Kidney epithelial cell (primary cell): ENCODE measurements at places on chromosomes 5 and 9.

DNA sequence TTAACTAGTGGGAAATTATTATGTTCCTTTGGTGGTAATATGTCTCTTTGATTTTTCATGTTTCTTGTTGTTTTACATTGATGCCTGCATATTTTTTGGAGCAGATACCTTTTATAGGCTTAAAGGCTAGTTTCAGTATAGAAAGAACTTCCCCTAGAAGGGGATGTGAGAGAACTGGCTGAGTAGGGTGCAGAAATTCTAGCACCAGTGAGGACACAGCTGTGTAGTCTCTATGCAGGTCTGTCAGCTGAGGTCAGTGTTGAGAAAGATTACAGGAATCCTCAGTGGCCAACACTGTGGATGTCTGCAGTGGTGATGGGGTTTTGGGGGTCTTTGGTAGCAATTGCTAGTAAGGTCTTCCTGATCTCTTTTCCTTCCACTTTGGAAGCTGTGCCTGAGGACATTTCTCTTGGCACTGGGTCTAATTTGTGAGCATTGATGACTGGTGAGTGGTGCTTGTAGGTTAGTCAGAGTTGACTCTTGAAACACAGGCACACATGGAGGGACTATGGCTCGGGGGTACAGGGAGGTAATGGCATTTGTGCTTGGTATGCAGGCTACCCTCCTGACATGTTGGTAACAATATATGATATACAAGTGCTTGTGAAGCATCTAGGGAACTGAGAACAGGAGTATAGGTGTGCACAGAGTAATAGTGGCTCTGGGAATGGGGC lies 221.4 kb downstream of the SPATA31D1 start:
- DNase-seq = no peak

GRCh38 chr9:4743131-4743875 lies 2.3 kb upstream of the AK3 start:
- no peak for DNase-seq

DNA sequence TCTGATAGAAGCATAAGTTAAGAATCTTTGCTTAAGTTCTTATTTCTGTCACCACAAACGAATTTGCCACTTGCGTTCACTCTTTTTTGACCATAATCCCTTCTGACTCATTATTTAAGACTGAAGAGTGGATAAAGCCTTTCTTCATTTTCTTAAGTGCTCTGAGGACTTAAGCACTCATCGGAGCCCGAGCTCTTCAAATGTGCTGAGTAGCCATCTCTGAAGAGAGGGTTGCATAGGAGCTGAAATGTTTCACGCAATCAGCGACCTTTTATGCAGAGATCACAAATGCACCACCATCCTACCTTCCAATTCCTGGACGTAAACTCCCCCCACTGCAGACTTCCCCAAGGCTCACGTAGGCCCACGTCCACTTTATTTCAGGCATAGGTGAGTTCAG lies 699.2 kb downstream of the IRX1 start:
- DNase-seq = no peak

DNA sequence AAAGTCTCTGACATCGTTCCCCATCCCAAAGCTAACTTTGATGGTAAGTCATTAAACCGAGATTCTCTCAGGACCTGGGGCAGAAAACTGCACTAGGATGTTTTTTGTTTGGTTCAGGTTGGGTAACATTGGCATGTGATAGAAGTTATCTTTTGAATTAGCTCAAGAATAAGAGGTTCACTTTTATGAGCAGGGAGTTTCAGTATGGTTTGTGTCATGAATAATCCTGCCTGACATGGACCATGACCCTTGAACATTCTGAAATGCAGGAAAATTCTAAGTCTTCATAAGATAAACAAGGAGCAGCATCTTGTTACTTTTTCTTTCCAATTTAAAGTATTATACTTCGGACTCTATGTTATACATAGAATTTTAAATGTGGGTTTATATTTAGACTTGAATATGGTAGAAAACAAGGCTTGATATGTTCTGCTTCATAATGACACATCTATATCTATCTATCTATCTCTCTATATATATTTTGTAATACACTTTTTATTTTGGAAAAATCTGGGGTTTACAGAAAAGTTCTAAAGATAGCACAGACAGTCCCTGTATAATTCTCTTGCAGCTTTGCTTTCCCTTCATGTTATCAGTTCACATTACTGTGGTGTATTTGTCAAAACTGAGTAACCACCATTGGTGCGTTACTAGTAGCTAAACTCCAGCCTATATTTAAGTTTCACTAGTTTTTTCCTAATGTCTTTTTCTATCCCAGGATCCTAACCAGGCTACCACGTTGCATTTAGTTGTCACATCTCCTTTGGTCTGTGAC lies 102.7 kb upstream of the TAF11L2 start:
- no peak for DNase-seq

- DNase-seq = no peak
Measured at GRCh38 chr9:106613250-106613737, 249.7 kb upstream of the ZNF462 start.
